IPS DF 19.7 (cell line): ENCODE measurements at places on chromosomes 12 and 14.

DNA sequence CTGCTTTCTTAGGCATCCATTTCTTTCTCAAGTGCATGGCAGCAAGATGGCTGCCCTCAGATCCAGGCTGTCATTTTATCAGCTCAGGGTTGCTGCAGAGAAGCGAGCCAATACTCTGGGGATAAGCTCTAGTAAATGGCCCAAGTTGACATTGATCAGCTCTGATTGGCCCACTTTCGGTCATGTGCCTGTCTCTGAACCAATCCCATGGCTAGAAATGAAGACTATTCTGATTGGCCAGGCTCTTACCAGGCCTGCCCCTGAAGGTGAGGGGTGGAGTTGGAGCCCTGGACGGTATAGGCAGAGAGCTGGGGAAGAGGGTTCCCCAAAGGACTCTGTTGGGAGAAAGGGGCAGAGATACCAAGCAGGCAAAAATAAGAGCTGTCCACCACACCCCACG lies 41.4 kb downstream of the MYO1H start:
- DNase-seq = no peak

DNA sequence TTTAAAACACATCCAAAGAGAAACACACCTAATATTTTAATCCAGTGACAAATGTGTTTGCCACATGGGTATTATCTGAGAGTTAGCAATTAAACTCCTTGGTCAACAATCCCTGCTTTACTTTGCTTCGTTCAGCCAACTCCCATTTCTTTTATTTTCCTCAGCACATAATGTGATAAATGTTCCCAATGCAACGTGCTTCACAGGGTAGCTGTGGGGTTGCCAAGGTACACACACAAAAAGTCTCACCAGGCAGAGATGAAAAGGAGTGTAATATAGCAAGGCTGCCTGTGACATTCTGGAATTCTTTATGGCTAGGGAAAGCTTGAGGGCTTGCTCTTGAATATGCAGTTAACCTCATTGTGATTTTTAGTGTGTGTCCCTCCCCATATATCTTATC lies 208.0 kb upstream of the DIO2 start:
- no peak for DNase-seq

DNA sequence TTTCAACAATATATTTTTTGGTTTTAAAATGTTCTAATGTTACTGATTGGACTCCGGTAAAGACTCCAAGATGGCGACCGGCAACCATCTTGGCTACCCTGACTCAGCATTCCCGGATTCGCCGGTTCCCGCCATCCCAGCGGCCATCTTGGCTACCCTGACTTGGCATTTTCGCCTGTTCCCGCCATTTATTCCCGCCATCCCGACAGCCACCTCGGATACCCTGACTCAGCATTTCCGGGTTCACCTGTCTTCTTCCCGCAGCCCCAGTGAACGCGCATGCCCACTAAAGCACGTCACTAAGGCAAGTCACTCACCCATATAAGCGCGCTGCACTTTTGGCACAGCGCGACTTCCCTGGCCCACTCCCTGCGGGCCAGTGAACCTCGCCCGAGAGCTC lies 9.0 kb upstream of the LRFN5 start:
- DNase-seq = no peak

DNA sequence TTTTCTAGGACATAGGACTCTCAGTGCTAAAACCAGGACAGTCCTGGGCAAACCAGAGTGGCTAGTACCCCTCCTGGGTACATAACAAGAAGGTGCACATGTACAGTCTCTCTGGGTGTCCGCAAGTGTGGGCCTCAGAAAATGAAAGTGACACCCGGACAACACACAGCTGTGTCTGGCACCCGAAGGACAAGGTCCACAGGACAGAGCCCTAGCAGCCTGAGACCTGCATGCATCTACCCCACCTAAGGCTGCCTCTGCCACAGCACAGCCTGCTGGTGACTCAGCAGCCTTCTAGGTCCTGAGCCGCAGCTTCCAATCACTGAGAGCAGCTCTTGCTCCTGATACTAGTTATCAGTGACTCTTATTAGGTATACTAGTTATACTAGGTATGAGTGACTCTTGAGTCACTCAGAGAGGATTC lies 784.1 kb upstream of the TBX3 start:
- DNase-seq = no peak

GRCh38 chr12:34595749-34596733 lies 573.7 kb downstream of the ALG10 start:
- no peak for DNase-seq

DNA sequence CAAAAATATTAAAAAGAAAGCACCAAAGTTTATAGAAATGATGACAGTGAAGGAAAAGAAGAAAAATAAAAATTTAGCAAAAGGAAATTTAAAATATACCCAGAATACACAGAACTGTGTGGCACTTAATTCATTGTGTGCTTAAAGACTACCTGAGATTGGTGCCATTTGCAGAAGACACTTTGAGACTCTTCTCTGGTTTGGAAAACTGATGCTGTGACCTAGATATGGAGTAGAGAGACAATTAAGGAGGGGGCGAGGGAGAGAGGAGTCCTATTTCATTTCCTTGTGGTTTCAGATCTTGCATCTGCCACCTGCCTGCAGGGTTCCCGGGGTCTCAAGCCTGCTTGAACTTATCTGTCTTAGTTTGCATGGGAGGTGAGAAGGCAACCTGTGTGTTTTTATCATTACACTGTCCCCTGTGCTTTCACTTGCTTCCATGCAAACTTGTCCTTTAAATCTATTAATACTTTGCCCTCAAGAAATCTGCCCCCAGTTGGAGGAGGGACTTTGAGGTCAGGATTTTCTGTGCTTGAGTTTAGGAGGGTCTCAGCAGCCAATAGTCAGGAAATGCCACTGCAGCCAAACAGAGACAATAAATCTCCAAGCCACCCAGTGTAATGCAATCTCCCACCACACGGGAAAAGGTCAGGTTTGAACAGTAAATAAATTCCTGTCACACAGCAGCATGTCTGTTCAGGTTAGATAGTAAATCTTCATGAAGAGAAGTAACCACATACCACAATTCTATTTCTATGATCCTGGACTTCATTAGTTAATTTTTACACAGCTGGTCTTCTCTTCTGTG lies 119.4 kb downstream of the CAND1 start:
- DNase-seq = no peak

- peak; percentile 50 for DNase-seq
These were observed 541.9 kb upstream of the SEL1L start for GRCh38 chr14:82075566-82075965.

DNA sequence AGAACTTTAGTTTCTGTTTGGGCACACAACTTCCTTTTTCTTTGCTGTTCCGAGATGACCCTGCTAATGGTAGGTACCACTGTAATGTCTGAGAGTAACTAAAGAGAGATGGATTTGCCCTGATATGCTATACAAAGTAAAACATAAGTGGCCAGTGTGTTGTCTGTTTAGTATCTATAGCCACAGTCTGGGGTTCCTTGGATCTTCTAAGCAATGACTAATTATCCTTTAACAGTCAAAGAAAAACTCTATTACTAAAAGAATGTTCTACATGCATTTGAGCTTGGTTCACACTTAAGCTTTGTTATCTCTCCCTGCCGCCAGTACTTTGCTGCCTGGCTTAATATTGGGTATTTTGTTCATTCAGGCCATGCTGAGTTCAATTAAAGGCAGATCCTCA lies 1051.9 kb upstream of the FLRT2 start:
- DNase-seq = no peak

- no peak for DNase-seq
These were observed 32.5 kb upstream of the PARP11 start for GRCh38 chr12:3905664-3906063.

DNA sequence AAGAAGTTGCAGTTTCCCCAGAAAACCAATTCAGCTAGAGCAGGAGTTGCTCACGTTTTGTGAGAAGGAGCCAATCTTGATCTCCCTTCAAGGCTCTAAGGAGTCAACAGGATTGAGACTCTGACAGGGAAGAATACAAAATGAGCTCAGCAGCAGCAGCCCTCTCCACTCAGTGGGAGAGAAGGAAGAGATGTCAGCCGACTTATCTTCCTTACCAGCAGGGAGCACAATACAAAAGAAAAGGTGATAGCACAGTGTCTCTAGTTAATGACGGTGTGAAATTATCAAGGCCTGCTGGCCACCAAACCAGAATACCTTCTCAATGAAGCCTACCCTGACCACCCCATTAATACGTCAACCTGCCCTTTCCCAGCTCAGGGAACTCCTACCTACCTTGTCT lies 223.6 kb upstream of the TMPO start:
- peak; percentile 9 for DNase-seq

DNA sequence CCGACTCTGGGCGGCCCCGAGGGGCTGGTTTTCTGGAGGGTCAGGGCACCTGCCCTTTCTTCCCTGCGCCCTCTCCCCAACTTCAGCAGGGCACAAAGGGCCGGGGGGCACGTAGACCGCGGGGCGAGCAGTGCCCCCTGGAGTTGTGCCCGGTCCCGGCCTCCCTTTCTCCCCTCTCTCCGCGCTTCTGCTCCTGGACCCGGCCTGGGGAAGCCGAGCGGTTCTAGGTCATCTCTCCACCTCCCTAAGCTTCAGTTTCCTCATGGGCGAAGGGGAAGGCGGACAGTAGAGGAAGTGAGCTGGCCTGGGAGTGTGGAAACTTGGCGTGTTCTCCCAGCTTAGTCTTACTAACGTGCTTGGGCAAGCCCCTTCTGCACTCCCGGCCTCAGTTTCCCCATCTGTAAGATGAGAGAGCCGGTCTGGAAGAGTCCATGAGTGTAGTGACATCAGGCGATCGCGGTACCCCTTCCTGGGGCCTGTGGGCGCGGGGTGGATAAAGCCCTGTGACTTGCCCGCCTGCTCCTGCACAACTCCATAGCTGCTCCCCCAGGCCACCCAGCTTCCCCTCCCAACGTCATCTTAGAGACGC lies 158.6 kb upstream of the PARP11 start:
- no peak for DNase-seq

DNA sequence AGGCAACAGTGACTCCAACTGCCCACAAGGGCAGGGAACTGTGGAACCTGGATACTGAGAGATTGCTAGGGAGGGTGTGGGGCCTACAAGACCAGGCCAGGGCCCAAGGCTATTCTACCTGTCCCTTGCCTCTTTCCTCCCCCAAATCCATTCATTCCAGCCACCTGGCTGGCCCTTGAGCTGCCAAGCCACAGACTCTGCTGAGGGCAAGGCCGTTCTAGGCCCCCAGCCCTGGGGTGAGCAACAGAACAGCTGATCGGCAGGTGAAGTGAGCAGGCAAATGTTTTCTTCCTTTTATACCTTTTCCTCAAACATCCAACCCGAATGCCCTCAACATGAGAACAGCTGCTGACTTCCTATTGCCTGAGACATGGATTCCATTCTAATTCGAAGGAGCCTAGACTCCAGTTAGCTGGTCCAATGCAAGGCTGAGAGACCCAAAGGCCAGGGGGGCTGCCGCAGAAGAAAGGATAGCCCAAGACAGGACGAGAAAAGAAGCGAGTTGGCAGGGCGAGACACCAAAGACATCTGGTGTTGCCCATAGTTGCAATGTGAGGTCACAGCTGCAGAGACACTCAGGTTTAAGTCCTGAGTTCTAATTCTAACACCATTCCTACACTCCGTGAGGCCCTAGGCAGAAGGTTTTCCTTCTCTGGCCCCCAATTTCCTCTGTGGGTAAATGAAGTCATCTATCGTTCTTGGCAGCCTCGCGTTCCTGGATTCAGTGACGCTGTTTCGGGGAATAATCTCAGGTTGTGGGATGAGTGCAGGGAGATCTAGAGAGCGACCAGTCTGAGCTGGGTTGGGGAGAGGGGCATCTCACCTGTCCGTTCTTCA lies 1.7 kb downstream of the C1QL4 start:
- DNase-seq = no peak

DNA sequence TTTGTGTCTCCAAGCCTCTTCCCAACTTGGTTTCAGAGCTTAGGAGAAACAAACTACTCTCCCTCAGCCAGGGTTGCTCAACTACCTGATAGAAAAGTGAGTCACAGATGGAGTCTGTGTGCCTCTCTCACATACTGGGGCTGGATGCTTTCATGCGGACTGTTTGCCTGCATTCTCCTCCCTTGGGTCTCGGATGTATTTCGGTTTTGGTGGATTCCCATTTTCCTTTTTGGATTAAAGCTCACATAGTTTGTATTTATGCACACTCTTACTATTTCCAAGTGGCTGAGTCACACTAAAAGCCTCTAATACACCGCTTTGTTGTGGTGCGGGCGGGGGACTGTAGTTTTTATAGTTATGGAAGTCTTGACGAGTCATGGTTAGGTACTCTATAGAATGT lies 505.4 kb downstream of the LRFN5 start:
- no peak for DNase-seq

DNA sequence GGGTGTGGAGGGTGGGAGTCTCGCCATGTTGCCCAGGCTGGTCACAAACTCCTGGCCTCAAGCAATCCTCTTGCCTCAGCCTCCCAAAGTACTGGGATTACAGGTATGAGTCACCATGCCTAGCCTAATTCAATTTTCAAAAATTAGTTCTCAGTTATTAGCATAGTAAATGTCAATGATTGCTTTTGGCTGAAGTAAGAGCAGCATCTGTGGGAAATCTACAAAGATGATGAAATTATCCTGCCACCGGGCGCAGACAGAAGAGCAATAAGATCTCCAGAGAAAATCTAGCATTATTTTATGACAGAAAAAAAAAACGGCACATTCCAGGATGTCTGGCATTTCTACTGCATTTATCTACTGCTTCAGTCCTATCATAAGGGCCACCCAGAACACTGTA lies 97.9 kb upstream of the DAAM1 start:
- no peak for DNase-seq

GRCh38 chr14:97306133-97306759 lies 509.1 kb downstream of the VRK1 start:
- DNase-seq = no peak

GRCh38 chr12:57832966-57833365 lies 13.6 kb downstream of the CTDSP2 start:
- no peak for DNase-seq

GRCh38 chr12:11431486-11431885 lies 36.1 kb upstream of the PRB2 start:
- no peak for DNase-seq

DNA sequence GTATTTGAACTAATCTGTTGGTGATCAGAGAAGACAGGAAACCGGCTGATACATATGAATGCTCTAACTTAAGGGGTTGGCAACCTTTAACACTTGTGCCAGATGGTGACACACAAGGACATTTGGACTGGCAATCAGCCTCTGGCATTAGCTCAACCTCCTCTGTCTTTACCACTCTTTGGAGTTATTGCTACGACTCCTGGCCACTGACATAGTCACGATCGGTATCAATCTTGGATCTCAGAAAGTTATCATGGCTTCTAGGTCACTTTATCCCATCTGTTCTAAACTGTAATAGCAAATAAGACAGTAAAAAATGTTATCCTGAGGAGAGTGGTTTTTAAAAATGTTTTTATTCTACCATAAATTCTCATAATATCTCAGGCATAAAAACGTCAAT lies 575.2 kb upstream of the MDGA2 start:
- DNase-seq = no peak

DNA sequence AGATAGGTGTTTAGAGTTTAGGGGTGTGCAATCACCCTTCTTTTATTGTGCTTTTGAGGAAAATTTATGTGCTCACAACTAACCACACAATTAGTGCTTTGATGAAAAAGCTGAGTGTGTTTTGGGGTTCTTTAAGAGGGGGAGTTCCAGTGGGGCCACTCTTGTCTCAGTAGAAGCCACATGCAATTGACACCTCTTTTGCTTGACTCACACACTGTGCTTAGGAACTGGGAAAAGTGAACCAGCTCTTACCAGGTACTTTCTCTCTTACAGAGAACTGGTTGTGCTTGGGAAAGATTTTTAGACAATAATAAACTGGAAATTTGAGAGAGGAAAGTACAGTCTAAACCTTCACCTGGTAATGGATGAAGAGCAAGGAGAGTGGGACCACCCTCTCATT lies 12.3 kb upstream of the YBX3 start:
- no peak for DNase-seq
